HuH-7.5 (cell line): ENCODE measurements at places on chromosomes 5 and 9.

- DNase-seq = no peak
Observed at GRCh38 chr5:13659391-13659790, 285.1 kb downstream of the DNAH5 start.

DNA sequence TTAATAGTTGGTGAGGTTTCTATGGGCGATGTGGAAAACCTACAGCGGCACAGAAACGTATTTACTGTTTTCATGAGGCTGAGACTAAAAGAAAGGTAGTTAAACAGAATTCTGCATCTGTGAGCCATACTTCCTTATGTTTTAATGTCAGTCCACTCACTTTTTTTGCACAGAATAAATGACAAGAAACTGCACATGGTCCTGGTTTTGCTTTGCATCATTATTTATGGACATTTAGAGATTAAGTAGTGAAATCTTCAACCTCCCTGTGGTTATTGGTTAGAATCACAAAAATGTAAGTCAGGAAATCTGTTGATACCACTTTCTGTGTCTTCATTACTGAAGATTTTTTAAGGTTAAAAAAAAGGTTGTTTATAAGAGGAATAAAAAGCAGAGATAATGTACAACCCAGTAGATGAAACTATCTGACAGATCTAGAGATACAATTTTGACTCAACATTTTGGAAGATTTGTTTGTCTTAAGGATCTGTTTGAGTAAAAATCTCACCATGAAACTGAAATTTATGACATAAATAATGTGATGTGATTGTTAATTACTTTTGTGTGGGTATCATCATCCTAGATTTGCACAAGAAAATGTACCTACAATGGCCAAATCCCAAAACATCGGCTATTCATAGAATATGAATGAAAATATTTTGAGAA lies 2.4 kb downstream of the PRR16 start:
- no peak for DNase-seq

GRCh38 chr5:140988100-140988499 lies 21.8 kb downstream of the PCDHAC2 start:
- no peak for DNase-seq

GRCh38 chr5:165502893-165503691 lies 1997.7 kb downstream of the MAT2B start:
- no peak for DNase-seq

- DNase-seq = no peak
Observed at GRCh38 chr5:74367241-74367733, 273.2 kb downstream of the ENC1 start.

DNA sequence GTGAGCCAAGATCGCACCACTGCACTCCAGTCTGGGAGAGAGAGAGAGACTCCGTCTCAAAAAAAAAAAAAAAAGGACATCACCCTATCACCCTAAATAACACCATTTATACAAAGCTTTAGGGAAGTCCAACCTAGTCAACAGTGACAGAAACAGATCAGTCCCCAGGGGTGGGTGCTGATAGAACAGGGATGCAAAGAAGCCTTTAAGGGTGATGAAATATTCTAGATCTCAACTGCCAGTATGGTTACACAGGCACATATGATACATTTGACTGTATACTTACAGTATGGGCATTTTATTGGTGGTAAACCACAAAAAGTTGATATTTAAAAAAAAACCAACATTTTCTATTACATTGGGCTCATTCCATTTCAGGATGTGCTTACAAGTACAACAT lies 4.8 kb downstream of the RETREG1 start:
- no peak for DNase-seq

GRCh38 chr9:126673689-126674364 lies 60.1 kb downstream of the LMX1B start:
- no peak for DNase-seq

- DNase-seq = no peak
Observed at GRCh38 chr9:111276431-111277128, 53.4 kb downstream of the OR2K2 start.

- DNase-seq = no peak
Observed at GRCh38 chr5:180641566-180641900, 7.9 kb downstream of the FLT4 start.
